ENCODE measurements at places on chromosomes 2 and 18.

DNA sequence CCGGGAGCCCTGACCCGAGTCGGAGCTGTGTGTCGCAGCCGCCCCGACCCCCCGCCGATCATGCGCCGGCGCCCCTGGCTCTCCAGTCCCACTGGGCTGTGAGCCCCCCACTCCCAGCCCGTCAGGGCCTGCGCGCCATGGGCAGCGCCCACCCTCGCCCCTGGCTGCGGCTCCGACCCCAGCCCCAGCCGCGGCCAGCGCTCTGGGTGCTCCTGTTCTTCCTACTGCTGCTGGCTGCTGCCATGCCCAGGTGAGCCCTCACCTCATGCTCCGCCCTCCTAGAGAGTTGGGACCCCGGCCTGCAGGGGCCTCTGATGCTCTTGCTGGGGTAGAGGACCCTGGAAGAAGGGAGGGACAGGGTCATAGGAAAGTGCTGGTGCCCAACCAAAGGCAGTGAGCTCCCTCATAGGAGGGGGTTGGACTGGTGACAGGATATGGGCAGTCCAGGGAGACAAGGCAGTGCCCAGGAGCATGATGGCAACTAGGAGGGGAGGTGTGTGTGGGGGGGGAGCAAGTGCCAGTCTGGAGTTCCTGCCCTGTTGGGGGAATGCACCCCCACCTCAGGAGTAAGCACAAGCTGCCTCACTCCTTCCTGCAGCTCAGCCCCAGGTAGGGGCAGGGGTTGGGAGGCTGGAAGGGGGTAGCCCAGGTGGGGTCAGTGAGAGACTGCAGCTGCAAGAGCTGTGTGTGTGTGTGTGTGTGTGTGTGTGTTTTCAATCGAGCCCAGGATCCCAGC lies 375 bp downstream of the WNT10A start:
- DNase-seq: no peak

- DNase-seq: no peak
These were observed 70.0 kb downstream of the ABCA12 start for GRCh38 chr2:215068399-215068798.

DNA sequence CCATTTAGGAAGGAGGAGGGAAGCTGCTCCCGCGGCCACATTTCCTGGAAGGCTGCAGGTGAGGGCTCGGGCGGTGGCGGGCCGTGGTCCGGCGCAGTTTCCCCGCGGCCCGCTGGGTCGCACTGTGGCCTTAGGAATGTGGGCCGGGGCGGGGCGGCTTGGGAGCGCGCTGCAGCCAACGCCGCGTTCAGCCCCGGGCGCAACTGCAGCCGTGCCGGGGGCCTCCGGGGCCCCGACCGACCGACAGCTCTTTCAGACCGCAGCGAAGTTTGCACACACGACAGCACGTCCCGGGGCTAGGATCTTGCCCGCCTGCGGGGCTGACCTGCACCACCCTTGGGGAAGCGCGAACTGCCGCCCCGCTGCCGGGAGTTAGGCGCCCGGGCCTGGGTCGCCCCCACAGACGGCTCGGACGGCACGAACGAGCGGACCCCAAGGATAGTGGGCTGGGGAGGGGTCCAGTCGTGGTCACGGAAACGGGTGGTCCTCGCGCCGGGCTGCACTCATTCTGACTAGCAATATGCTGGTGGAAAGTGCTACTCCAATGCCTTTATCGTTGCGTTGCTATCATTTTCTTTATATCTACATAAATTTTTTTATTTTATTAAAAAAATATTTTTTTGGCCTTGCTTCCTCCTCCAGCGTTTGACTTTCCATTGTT lies 69.9 kb upstream of the DLX2 start:
- DNase-seq: peak; percentile 42

- DNase-seq: no peak
These were observed 1043.3 kb upstream of the PIK3C3 start for GRCh38 chr18:40911582-40912254.

GRCh38 chr2:24793761-24794435 lies 673 bp downstream of the CENPO start:
- DNase-seq: no peak

DNA sequence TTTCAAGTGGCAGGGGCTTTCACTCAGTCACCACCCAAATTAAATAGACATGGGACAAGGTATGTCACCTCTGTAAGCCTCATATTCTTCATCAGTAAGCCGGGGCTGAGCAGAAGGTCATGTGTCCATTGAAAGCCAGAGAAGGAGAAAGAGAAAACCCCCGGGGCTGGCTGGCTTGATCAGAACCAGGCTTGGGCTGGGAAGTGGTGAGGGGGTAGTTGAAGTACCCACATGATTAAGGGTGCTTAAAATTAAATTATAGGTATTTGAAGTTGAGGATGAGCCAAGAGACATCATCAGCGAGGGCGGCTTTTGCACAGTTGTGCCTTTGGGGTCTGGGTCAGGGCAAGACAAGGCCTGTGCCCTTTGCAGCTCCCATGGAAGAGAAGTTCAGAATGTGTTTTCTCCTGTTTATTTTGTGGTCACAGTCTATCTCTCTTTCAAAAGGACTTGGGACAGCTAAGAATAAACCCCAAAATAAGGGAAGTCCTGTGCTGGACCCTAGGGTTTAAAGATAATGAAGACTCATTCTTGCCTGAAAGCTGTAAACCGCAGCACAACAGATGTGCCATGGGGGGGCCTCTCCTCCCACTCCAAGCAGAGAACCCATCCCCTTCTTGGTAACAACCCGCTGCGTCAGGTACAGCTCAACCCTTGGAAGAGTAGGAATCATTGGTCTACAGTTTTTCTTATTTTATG lies 10.7 kb downstream of the DBI start:
- DNase-seq: no peak

DNA sequence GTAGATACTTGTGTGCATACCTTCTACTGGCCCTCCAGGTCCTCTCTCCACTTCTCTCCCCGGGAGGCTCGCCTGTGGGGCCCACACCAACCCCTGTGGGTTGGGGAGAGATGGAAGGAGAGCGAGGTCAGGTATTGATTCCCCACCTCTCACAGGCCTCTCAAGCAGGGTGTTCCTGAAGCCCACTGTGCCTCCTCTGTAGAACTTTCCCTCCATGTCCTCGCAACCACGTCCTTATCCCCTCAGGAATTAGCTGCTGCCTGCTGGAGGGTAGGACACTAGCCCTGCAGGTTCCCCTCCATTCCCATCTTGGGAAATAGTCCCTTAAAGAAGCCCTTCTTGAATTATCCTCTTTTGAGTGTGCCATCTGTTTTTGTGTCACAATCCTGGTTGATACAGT lies 38.9 kb upstream of the KLF11 start:
- DNase-seq: no peak

DNA sequence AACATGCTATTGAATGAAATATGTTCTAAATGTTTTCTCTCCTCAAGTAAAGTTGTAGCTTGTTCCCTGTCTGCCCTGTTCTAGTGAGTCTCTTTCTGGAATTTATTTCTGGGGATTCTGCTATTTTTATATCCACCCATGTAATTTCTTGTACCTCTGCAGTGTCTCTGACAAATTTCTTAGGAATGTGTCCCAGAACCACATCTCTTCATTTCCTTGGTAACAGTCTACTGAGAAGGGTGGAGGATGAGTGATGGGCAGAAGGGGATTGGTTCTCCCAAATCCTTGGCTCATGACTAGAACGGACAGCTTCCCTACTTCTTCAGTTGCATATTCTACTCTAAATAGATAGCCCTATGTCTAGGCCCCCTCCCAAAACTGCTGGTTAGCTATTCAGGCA lies 490.6 kb upstream of the LINC00305 start:
- no peak for DNase-seq

- no peak for DNase-seq
These were observed 250.2 kb downstream of the OTX1 start for GRCh38 chr2:63300835-63301234.

DNA sequence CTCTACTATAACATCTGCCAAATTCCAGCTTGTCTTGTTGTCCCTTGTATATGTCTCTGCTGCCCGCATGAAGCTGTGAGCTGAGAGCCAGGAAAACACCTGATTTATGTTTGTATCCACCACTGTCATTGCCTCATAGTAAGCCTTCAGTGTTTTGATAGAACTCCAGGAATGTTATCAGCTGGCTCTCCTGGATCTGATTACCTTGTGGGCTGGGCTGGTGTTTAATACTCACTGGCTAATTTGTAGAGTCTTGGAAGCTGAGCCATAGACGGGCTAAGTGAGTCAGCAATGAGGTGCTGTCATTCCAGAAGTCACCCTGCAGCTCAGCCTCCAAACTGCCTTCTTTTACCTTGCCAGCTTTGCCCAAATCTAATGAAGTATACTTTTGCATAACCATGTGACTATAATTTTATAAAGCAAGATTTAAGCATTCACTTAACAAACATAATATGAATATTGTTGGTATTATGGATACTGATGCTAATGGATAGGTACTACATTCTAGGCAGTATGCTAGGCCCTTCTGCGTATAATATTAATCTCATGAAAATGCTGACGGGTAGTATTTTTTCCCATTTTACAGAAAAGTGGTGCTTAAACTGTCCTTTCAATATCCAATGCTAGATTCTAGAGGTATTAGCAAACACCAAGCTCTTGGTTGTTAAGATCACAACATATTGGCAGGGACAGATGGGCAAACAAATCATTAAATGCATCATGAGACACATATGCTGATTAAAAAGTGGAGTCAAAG lies 62.7 kb upstream of the GATA6 start:
- DNase-seq: no peak

DNA sequence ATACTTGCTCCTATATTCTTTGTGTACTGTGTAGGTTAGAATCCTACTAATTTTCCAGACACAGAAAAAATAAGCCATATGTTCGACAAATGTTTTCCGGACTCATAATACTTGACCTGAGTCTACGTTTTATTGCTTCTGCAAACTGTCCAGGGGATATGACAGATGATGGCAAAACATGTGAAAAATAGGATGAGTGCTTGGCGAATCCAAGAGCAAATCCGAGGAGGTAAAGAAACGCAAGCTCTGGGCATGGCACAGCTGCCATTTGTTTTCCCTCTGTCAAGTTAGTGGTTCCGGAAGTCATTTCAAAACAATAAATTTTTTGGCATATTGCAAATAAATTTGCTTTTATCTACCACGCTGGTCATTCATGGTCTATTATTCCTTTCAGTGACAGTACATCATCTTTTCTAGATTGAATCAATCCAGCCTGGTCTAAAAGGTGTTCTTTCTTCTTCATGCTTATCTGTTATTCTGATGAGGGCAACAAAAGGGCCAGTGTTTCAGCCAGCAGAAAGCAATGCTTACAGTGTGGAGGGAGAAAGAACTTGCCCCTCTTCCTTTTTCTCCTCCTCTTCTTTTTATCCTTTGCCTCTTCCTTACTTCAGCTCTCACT lies 476.1 kb upstream of the SOX11 start:
- DNase-seq: no peak

DNA sequence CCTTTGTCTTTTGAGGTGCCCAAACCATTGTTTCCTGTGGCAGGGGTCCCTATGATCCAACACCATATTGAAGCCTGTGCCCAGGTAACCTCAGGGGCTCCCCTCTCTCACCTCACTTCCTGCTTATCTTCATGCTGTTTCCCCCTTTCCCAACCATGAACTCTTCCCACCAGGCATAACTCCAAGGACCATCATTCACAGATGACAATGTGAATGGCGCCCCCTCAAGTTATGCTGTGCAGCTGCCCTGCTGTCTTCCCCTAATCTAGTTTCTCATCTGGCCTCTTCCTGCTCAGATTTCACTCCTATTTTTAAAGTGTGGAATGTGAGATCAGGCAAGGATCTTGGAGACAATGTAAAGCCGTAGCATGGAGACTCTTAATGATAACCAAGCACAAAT lies 1.4 kb downstream of the GMPPA start:
- no peak for DNase-seq

DNA sequence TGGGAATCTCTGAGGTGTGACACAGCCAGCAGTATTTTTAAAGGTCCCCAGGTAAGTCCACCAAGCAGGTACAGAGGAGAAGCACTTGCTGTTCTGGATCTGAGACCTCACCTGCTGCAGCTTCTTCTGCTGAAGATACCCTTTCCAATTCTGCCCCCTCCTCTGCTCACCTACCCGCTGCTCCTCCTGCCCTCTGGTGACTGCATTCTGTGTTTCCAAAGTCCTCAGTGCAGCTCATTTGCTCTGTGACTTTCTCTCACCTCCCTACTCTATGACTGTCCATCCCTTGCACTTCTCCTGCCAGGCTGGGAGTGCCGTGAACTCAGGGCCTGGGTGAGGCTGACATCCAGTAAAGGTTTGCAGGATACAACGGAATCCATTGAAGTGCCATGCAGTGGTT lies 205.2 kb upstream of the LYPD1 start:
- DNase-seq: no peak

GRCh38 chr2:107323946-107324565 lies 438.1 kb upstream of the ST6GAL2 start:
- DNase-seq: no peak

DNA sequence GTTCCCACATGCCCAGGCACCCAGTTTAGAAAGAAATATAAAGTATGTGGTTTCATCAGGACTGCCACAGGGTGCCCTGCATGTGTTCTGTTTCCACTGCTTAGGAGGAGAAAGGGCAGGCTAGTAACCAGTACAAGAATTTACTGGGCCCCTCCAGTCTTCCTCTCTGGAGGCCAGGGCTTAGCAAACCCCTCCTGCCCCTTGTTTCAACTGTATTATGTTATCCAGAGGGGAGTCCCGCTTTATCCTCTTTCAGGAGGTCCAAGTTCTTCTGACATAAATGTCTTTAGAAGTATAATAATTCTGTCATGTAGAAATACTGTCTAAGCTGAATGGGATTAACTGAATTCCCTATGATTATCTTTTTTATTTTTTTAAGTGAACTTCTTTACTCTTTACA lies 132.1 kb downstream of the WDSUB1 start:
- no peak for DNase-seq

GRCh38 chr2:74328074-74328473 lies 15.1 kb downstream of the SLC4A5 start:
- no peak for DNase-seq

DNA sequence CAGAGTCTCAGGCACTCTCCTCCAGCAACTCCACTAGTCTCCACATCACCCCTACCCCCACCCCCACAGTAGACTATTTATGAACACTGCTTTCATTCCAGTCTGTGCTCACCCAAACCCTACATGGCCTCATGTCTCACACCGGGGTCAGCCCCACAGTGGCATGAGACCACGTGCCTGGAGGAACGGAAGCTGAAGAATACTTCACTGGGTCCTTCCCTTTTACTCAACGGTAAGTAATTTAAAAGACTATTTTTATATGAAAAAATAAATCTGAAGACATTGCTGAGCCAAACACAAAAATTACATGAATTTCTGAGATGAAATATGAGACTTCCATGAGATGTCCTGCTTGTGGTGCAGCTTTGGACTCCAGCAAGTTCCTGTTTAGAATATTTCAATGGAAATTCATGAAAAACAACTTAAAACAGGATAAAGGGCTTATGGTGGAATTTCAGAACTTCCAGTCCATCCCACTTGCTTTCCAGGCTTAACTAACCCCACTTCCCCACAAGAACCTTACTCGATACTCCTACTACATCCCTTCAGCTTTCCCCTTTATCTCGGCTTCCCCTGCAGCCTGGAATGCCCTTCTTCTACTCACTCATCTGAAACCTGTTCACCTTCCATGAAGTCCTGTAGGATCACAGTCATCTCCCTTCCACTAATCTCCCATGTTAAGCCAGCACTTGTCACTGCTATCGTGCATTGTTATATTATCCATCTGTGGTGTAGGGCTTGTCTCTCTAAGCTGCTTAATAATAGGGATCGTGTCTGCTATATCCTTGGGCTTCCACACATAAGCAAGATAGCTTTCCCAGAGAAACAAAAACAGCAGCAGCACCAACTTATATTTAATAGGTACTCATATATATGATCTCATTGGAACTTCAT lies 47.9 kb downstream of the SLC14A1 start:
- DNase-seq: no peak

GRCh38 chr2:37168217-37168981 lies 11.6 kb upstream of the EIF2AK2 start:
- peak; percentile 44 for DNase-seq
